ENCODE measurements at places on chromosomes 7 and 10.

DNA sequence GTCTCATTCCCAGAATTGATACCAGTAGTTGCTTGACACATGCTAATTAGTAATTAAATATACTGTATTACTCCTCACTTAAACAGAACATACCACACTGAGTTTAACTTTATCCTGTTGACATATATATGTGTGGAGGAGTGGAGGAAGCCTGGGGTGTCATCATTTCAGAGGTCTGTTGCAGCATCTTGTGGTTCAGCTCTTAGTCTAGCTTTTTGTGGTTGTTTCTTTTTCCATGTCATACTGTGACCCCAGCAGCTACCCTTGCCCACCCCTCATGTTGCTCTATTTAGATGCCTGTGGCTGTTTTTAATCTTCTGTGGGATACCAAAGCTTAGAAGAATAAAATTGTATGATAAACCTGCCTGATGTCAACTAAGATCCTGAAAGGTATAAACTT, 875.4 kb downstream of the LRMDA start:
- DNase-seq: no peak

GRCh38 chr10:125514206-125515162, 168.5 kb downstream of the TEX36 start:
- no peak for DNase-seq

GRCh38 chr7:25579778-25580075, 351.4 kb upstream of the NPVF start:
- no peak for DNase-seq

- DNase-seq: no peak
Measured at GRCh38 chr10:14405076-14406065, 74.6 kb upstream of the FRMD4A start.

DNA sequence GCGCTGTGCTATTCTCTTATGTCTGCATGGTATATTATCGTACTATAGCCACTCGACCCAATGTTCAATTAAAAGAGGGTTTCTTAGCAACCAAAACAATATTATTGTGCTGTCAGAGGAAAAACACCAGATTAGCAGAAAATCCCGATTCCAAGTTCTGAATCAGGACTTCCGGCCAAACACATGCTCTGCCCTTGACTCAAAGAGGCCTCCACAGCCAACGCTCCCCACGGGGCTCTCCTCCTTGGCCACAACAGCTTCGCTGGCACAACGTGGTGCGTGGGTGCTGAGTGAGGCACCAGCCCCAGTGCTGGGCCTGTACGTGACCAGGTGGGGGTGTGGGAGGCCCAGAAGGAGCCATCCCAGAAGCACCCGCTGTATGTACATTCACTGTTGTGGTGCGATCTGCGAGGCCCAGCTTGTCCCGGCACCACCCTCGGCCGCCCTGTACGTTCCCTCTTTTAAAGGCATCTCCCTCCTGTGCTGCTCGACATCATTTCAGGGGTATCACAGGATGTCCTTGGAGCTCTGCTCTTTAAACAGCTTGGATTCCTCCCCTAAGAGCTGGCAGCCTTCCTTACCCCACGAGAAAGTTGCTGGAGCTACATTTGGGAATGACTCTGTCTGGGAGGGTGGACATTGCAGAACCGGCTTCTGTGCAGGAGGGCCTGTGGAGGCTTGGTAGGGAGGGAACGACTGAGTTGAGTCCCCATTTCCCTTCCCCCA, 736.2 kb downstream of the PARD3 start:
- no peak for DNase-seq

DNA sequence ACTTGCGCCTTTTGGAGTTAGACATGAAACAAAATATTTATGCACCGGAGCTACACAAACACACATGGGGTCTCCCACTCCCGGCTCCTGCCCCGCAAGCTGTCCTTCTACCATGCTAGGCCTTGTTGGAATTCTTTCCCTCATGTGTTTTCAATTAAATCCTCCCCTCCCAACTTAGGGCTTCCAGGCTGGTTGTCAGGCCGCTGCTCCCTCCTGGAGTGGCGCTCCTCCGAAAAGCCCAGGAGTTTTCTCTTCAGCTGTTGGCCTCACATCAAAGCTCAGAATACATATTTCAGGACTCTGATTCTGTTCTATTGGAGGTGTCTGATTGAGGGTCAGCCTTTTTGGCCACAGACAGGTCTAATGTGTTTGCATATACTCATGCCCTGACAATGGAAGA, 113.3 kb downstream of the FANK1 start:
- no peak for DNase-seq

- no peak for DNase-seq
Measured at GRCh38 chr10:60570896-60571295, 181.2 kb upstream of the ANK3 start.

- no peak for DNase-seq
Measured at GRCh38 chr10:13651969-13652720, 65.4 kb downstream of the PRPF18 start.

DNA sequence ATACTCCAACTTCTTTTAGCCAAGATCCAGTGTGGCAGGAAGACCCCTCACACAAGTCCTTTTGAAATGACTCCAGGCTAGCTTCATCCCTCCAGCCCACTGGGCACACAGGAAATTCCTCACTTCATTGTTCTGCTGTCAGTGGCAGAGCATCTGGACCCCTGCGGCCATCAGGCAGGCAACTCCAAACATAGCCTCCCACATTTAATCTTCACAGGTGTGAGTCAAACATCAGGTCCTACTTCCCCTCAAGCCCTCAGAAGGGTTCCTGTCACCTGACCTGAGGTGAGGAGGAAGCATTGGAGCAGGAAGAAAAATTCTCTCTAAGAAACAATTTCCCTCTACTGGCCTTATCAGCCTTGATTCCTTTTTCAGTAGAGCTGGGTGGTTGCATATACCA, 51.1 kb upstream of the C1GALT1 start:
- no peak for DNase-seq

GRCh38 chr7:22074897-22075296, 129.2 kb upstream of the CDCA7L start:
- DNase-seq: no peak

GRCh38 chr10:117126034-117126433, 12.0 kb downstream of the VAX1 start:
- DNase-seq: no peak

GRCh38 chr7:50190776-50191175, 97.7 kb upstream of the ZPBP start:
- no peak for DNase-seq

DNA sequence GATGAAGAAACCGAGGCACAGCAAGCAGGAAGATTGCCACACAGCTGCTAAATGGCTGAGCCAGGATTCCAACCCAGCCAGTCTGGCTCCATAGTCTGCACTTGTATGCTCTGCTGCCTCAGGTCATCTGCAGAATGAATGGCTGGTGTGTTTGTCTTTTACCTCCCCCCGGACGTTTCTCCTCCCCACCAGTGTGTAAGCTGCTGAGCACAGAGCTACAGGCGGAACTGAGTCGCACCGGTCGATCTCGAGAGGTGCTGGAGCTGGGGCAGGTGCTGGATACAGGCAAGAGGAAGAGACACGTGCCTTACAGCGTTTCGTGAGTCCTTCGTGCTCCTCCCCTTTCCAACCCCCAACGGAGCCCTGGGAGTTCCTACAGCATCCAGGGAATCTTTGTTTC, 2.6 kb downstream of the CNPY4 start:
- DNase-seq: no peak

GRCh38 chr7:152142976-152143595, 117.6 kb downstream of the GALNT11 start:
- DNase-seq: no peak

- no peak for DNase-seq
Measured at GRCh38 chr10:103582331-103583123, 89.0 kb downstream of the NEURL1 start.

DNA sequence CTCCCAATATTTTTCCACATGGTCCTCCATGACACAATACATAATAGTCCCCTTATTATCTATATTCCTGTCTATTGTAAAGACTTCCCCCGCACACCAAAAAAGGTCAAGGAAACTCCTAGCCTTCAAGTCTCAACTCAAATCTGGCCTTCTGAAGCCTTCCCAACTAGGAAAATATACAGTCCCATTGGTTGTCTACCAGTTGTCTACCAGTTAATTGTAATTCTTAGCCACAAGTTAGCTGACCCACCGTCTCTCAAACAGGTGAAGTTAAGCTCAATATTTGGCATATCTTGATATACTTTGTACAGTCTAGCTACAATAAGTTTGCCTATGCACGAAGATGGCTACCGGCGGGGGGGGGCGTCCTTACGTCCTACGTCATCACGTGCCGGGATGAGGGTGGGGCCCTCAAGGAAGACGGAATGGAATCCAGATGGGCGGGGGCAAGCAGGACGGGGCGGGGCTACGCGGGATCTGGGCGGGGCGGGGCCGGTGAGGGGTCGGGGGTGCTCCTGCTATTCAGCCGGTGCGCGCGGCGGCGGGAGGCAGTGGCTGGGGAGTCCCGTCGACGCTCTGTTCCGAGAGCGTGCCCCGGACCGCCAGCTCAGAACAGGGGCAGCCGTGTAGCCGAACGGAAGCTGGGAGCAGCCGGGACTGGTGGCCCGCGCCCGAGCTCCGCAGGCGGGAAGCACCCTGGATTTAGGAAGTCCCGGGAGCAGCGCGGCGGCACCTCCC, at the start of gene AHR:
TSS of gene AHR (plus strand) at position 551 of the 738 bp plus-strand sequence. CDS start 613 bp downstream, outside the sequence.
- DNase-seq: peak; percentile 76

DNA sequence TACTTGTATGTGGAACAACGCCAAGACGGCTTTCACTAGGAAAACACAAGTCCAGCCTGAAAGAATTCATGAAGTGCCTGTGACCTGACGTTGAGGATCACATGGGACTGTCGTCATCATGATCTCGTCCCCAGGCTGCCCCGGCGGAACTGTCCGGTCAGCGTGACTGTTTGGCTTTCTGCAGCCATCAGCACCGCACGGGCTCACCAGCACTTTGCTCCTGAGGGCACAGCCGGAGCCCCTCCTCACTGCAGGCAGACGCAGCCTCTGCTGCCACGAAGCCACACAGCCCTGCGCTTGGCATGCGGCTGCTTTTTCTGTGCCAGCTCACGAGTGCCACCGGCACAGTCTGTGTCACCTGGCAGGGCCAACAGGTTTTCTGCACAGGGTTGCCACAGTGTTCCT, 9.4 kb upstream of the GET4 start:
- DNase-seq: no peak

DNA sequence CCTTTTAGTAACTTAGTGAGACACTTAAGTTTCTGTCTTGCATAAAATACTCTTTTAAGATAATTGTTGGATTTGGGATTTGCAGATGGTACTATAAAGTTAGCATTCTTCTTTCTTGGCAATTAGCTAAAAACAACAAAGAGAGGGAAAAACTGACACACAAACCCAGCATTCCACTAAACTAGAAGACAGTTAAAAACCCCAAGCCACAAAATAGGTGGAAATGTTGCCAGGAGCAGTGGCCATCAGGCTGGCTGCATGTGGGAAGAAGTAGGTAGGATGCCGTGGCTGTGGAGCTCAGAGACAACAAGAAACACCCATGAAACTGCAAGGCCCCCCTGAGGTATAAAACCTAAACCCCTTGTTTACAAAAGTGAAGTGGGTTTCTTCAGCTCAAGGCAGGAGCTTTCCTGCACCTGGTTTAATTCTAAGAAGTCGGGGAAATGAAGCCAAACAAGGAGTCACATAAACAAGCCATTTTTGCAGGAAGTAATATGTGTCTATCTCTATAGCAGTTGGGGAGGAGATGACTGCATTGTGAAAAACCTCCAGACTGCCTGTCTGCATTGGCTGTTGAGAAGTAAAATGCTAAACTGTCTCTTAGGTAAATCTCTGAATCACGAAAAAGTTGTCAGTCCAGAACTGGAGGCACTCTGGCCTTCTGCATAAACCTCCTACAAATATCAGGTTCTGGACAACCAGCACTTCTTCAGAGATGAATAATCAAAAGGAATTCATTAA, 9.5 kb downstream of the RAB18 start:
- no peak for DNase-seq

DNA sequence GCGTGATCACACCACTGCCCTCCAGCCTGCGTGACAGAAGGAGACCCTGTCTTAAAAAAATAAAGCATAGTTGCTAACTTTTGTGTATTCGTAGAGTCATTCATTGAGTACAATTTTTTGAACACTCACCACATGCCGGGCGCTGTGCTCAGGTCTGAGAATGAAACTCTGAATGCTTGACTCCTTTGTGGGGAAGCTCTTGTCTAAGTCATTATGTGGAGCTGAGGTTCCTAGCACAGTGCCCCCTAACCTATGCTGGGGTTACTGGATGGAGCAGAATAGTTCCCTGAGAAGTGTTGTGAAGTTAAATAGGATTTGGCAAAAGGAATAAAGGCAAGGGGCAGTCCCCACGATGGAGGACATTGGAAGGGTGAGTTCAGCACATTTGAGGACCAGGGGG, 123.3 kb downstream of the CELF2 start:
- no peak for DNase-seq

DNA sequence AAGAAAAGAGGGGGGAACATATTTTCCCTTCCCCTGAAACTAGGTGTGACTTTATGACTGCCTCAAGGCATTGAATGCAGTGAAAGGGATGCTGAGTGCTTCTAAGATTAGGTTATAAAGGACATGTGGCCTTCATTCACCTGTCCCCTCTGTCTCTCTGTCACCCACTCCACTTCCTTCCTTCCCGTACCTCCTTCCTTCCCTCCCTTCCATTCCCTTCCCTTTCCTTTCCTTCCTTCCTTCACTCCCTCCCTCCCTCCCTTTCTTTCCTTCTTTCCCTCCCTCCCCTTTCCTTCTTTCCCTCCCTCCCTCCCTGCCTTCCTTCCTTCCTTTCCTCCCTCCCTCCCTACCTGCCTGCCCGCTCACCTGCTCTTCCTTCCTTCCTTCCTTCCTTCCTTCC, 4.5 kb upstream of the ZKSCAN1 start:
- no peak for DNase-seq

DNA sequence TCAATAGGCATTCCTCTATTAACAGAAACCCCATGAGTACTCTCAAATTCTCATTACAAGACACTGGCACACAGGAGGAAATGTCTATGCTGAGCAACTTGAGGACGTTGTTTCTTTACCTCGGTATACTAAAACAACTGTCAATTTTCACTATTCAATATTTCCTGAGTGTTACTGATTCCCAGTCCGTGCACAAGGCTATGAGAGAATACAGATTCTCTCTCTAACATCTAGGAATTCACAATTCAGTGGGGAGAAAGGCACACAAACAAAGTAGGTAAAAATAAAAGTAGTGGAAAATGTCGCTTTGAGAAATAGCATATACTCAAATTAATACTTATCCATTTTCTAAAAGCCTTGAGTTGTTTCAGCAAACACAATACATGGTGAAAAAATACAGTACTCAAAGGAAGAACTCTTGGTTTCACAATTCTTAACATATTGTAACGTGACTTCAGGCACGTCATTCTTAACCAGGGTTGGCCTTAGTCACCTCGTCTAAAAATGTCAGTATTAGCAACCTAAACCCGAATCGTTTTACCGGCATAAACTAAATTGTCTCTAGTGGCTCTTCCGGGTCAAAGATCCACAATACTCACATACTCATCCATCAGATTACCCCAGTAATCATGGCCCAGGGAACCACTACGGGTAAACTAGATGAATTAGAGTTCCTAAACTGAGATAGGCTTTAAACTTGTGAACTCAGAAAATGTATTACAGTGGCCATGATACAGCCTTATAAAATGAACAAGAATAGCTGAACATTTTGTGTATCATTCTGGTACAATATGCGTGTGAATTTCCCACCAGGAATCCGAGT, 1.5 kb downstream of the IPMK start:
- no peak for DNase-seq

- DNase-seq: no peak
Measured at GRCh38 chr7:100349757-100350156, 8.2 kb upstream of the PILRB start.
